ENCODE measurements at places on chromosomes 11 and 22.
A peak's percentile ranks its signal among the peaks of the same experiment; 100 is the strongest.

- no peak for DNase-seq
These were observed 510.3 kb downstream of the BRD1 start for GRCh38 chr22:49317369-49317768.

- no peak for DNase-seq
These were observed 78.9 kb upstream of the TBCEL start for GRCh38 chr11:120945042-120945441.

- no peak for DNase-seq
These were observed 2.2 kb downstream of the C11orf52 start for GRCh38 chr11:111920908-111921307.

GRCh38 chr11:118334745-118335144, 7.8 kb downstream of the CD3D start:
- DNase-seq = no peak

DNA sequence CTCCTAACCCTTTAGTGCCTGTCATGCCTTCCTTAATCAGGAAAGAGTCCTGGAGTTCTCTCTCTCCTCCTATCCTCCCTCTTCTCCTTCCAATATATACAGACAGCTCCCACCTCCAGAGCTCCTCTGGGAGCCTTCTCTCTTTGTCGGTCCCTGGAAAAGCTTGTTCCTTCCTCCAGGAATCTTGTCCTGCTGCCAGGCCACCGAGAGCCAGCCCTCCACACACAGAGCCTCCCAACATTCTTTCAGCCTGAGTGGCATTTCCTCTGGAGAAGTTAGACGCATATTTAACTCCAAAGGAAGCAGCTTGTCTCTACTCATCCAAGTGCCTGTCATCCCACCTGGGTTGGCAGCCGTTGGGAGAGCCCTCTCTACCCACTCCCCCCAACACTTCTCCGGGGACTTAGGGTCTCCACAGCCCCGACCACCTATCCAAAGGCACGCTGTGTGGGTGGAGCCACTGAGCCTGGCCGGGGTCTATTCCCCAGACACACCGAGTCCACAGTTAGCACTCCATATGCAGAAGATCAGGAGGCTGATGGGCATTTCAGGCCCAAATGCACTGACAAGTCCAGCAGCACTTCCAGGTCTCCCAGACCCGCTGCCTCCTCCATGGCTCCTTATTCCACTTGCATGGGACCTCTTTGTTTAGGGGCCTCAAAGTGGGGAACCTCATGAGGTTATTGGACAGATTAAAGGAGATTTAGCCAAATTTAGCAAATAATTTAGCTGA, 31.1 kb downstream of the DKK3 start:
- peak; percentile 93 for DNase-seq

DNA sequence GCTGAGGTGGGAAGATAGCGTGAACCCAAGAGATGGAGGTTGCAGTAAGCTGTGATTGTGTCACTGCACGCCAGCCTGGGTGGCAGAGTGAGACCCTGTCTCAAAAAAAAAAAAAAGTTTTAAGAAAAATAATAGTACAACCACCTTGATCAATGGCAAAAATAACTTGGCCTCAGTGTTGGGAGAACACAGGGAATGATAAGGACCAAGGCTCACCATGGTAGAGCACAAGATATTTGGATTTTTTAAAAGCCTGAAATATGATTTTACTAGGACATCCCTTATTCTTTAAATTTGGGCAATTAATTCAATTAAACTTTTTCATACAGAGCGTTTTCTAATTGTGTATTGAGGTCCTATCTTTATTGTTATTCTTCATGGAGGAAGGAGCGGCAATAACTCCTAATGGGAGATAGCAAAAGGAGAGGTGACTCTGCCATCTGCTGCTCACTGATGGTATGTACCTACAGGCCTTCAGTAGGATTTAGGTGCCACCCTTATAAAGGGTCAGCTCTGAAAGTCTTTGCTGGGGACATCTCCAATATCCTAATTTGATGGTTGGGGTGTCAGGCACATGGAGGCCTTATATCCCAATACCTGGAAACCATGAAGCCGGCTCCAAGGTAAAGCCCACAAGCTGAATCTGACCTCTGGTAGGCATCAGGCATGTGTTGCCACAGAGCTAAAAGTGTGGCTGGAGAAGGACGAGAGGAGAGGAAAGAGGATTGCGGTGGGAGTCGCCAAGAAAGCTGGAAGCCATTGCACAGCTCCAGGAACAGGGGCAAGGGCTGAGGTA, 21.9 kb upstream of the POLD3 start:
- peak; percentile 52 for DNase-seq

- no peak for DNase-seq
These were observed 22.4 kb downstream of the DERL3 start for GRCh38 chr22:23816156-23816976.

GRCh38 chr11:33262011-33262645, 4.9 kb downstream of the HIPK3 start:
- DNase-seq = peak; percentile 30

DNA sequence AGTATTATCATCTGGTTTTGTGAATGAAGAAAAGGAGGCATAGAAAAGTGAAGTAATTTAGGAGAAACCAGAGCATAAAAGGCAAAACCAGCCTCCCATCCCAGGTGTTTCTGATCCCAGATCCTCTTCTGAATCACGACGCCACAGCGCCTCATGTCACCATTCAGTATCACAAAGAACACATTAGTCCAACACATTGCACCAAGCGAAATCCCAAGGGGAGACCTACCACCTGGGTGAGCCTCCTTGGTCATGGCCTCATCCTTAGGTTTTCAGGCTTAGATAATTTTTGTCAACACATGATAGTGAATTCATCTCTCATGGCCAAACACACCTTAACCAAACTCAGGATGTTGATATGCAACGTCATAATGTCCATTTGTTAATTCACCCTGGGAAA, 181.5 kb upstream of the SORL1-AS1 start:
- DNase-seq = no peak

DNA sequence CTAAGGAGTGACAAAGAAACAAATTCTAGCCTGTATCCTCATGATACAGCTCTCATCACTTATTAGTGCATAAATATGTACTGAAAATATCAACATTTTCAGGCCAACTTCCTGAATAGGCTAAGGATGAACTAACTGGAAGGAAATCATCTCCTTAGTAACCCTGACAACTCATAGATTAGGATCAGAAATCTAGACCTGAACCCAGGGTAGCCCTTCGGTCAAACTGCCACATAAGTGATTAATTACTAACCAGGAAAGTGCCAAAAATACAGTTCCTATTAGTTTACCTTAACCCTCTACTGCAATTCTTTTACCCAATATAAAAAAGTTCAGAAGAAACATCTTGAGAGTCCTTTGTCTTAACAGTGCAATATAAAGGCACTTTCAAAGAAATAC, 40.0 kb downstream of the AMBRA1 start:
- no peak for DNase-seq

GRCh38 chr11:76215941-76216340, 9.6 kb upstream of the WNT11 start:
- DNase-seq = peak; percentile 50

DNA sequence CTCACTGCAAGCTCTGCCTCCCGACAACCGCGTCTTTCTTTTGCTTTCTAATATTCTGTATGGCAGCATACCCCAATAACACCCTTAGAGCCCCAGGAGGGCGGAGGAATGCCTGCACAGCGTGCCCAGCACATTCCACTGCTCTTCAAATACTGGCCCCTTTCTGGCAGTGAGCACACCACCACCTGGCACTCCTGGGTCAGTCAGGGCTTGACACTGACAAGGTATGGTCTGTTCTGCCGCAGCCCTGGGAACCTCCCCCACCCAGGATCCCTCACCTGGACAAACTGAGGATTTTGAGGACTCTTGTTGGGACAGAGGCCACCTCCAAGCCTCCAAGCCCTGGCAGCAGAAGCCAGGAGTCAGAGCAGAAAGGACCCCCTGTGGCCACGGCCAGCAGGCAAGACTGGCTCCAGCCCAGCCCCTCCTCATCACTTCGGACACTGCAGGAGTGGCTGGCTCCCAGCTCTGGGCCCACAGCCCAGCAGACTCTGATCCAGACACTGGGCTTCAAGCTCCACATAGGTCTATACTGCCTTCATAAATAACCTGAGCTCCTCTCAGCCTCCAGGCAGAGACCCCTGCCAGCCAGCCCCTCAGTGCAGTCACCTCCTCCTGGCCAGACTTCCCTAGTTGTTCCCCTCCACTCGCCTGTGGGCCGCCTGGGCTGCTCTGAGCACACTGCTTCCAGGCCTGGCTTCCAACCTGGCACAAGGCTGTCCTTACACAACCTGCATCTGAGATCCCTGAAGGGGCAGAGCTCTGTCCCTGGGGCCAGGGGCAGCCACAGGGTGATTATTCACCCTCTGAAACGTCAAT, 14.5 kb downstream of the CARS1 start:
- no peak for DNase-seq

DNA sequence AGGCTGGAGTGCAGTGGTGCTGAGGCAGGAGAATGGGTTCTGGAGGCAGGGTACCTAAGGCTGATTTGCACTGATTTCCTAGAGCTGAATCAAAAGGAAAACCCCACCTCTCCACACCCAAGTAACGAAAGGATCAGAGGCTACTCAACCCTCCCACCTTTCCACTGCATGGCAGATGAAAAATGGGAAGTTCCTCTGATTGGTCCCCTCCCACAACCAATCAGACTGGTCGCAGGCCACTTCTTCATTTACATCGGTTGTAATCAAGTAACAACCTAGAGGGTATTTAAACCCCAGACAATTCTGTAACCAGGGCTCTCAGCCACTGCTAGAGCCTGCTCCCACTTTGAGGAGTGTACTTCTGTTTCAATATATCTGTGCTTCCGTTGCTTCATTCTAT, 18.6 kb upstream of the PARVB start:
- DNase-seq = no peak

DNA sequence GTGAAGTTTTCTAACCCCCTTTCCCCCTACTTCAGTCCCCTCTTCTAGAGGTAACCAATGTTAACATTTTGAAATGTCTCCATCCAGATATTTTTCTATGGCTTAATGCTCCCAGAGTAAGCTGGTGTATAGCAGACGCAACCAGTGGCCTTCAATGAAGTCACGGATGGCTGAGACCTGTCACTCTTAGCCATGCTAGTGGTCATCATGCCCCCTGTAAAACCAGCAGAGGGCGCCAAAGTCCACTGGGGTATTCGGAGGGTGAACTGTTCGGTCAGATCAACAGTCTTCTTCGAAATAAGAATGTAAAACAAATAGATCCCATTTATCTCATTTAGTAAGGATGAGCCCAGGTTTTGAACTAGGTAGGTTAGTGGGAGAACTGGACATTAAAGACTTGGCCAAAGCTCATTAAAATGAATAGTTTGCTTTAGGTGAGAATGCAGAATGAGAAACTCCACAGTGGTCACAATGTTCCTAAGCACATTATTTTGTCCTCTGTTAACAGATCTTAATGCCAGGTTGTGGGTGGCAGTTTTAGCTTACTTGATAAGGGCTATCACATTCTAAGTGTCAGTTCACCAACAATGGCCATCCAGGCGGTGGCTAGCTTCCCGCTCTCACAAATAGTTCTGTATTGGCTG, 8.6 kb upstream of the MMP8 start:
- peak; percentile 54 for DNase-seq

- DNase-seq = peak; percentile 67
These were observed 5.4 kb upstream of the TXN2 start for GRCh38 chr22:36486619-36487384.

GRCh38 chr22:20550851-20551744, 43.7 kb downstream of the MED15 start:
- DNase-seq = peak; percentile 89

GRCh38 chr11:24297461-24297860, 199.4 kb upstream of the LUZP2 start:
- DNase-seq = no peak

DNA sequence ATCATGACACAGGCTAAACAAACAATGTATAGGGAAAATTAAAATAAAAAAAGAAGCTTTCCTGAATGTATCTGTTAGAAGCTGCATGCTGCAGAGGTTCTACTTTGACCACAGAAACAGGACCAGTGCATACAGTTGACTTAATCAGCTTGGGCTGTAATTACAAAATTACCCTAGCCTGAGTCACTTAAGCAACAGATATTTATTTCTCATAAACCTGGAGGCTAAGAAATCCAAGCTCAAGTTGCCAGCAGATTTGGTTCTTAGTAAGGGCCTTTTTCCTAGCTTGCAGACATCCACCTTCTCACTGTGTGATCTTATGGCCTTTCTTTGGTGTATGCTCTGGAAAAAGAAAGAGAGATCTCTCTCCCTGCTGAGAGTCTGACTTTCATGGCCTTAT, 946.5 kb upstream of the RAG2 start:
- DNase-seq = no peak

GRCh38 chr11:75189108-75189507, 38.2 kb downstream of the SLCO2B1 start:
- DNase-seq = no peak

DNA sequence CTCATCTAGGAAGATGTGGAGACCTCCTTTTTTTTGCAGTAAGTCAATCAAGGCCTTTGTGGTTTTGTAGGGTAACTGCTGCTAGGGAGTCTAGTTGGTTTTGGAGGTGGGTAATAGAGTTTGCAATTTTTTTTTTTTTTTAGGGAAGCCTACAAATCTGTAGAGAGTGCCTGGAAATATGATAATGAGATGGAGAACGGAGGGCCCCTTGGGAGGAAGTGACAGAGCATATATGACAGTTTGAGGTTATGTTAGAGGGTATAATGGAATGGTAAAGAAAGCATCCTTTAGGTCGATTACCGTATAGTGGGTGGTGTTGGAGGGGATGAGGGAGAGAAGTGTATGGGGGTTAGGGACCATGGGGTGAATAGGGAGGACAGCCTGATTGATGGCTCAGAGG, 98.3 kb downstream of the ELP4 start:
- no peak for DNase-seq

DNA sequence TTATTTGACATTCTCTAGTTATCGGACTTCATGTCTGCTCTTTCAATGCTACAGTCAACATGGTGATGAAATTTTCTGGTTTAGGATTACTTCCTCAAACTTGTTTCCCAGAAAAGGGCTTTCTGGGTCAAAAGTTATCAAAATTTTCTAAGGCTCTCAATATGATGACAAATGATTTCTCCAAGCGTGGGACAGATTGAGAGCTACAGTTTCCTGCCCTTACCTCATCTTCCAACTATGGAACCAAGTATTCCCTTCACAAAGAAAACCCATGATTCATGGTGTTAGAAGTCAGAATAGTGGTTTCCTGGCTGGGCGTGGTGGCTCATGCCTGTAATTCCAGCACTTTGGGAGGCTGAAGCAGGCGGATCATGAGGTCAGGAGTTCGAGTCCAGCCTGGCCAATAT, 17.8 kb downstream of the MYO18B start:
- DNase-seq = peak; percentile 98

Measured in fibroblast of mammary gland (primary cell).